ENCODE measurements at places on chromosomes 7 and 10.

DNA sequence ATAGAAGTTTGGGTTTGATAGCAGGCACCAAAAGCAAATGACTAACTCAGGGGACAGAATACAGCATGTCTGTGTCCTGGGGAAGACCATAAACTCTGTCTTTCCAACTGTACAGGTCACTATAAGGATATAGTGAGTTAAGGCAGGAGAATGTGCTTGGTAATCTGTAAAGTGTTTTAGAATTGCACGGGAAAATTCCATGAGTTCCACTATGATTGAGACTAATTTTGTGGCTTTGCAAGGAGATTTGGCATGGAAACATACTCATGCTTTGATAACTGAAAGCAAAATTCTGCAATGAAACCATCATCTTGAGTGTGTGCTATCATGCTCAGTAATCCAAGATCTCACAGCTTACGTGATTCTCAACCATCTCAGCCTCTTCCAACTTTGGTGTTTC lies 152.6 kb downstream of the PKD1L1 start:
- H3K4me1 ChIP-seq: no peaks in the 10 kb centered on the region
- H3K36me3 ChIP-seq: no peaks in the 10 kb centered on the region
- H3K27me3 ChIP-seq: no peaks in the 10 kb centered on the region
- DNase-seq: no peak
- no peak overlapping the region for H3K27ac ChIP-seq

- peak; percentile 37 for DNase-seq
- H3K4me3 ChIP-seq: peak overlapping the region; percentile 19
- no peak overlapping the region for H3K27ac ChIP-seq
- peaks cover 10% of the 10 kb centered on the region for H3K4me1 ChIP-seq
- no peaks in the 10 kb centered on the region for H3K27me3 ChIP-seq
Measured at GRCh38 chr10:132306864-132307751, 642 bp downstream of the STK32C start.

- no peak for DNase-seq
- H3K36me3 ChIP-seq: no peaks in the 10 kb centered on the region
- no peak overlapping the region for H3K4me3 ChIP-seq
- no peak overlapping the region for H3K27ac ChIP-seq
- H3K4me1 ChIP-seq: no peaks in the 10 kb centered on the region
- no peaks in the 10 kb centered on the region for H3K27me3 ChIP-seq
Measured at GRCh38 chr7:127322832-127323493, 69.5 kb downstream of the ZNF800 start.

DNA sequence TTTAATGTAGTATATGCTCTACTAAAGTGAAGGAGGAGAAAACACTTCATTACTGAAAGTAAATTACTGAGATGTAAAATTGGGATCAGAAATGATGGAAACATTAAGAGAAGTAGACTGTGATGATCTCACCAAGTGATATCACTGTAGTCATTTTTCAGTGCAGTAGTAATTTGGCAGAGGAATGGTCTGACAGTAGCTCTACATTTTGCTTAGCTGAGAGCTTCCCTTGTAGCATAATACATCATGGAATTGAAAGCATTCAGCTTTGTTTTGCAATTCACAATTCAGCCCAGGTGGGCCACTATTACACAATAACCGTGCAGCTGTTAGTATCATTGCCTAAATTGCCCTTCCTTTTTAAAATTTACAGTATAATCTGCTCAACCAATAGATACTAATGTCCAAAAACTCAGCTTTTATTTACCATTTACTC lies 19.4 kb upstream of the CABCOCO1 start:
- H3K27ac ChIP-seq: no peak overlapping the region
- H3K36me3 ChIP-seq: no peaks in the 10 kb centered on the region
- H3K27me3 ChIP-seq: no peaks in the 10 kb centered on the region
- no peak for DNase-seq
- no peaks in the 10 kb centered on the region for H3K4me1 ChIP-seq
- H3K4me3 ChIP-seq: no peak overlapping the region

DNA sequence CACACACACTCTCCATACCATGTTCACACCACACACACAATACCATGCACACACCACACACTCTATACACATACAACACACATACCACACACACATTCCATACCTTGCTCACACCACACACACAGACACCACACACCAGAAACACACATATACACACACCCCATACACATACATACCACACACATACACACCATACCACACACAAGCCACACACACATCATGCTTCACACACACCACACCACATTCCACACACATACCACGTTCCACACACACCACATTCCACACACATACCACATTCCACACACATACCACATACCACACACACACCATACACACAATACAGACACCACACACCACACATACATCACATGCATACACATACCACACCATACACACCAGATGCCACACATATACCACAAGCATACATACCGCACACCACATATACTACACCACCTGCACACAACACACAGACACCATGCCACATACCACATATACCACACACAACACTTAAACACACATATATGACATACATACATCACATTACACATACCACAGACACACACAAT lies 282.7 kb downstream of the POU6F2 start:
- DNase-seq: no peak
- H3K27ac ChIP-seq: no peak overlapping the region
- H3K27me3 ChIP-seq: no peaks in the 10 kb centered on the region
- no peak overlapping the region for H3K4me3 ChIP-seq

- H3K4me3 ChIP-seq: no peak within 1 kb of the TSS
- no peak within 1 kb of the TSS for H3K27ac ChIP-seq
- no peak for DNase-seq
- H3K36me3 ChIP-seq: no peaks in the 10 kb centered on the region
Measured at GRCh38 chr10:61452655-61453641, at the start of gene TMEM26. Gene TMEM26, minus strand, starts transcription at chr10:61453381. Its CDS starts 300 bp downstream, at chr10:61453081.

DNA sequence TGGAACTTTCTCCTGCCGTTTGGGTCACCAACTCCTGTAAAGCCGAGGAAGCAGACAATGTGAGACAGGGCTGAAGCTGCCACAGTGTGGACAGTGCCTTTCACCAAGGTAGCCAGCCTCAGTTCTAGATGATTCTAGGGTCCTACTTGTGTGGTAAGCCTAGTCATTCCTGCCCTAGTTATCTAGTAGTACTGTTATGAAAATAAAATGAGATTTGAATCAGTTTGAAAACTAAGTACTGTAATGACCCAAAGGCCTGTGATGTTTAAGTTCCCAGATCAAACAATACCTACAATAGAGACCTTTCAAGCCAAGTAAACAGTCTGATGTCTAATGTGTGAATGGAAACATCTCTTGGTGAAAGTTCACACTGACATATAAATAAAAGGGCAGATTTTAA lies 37.1 kb downstream of the POLL start:
- no peaks in the 10 kb centered on the region for H3K27me3 ChIP-seq
- H3K4me1 ChIP-seq: no peaks in the 10 kb centered on the region
- DNase-seq: no peak
- H3K27ac ChIP-seq: no peak overlapping the region
- H3K36me3 ChIP-seq: no peaks in the 10 kb centered on the region

- H3K4me3 ChIP-seq: no peak overlapping the region
- H3K27ac ChIP-seq: no peak overlapping the region
- DNase-seq: no peak
- H3K27me3 ChIP-seq: no peaks in the 10 kb centered on the region
Measured at GRCh38 chr10:71648254-71648932, 71.2 kb downstream of the C10orf105 start.
